ENCODE measurements at places on chromosomes 3 and 15. TPM values are rescaled to one million over a fixed set of nuclear protein-coding genes. Genes with fewer than 3 reads are reported as not detected.

ZSCAN29 gene
- 27.8 TPM for total RNA-seq

DZIP1L gene
- 19.8 TPM for total RNA-seq

ATP11B gene
- total RNA-seq = 43.9 TPM

ZIC4 gene
- total RNA-seq = not detected

DNA sequence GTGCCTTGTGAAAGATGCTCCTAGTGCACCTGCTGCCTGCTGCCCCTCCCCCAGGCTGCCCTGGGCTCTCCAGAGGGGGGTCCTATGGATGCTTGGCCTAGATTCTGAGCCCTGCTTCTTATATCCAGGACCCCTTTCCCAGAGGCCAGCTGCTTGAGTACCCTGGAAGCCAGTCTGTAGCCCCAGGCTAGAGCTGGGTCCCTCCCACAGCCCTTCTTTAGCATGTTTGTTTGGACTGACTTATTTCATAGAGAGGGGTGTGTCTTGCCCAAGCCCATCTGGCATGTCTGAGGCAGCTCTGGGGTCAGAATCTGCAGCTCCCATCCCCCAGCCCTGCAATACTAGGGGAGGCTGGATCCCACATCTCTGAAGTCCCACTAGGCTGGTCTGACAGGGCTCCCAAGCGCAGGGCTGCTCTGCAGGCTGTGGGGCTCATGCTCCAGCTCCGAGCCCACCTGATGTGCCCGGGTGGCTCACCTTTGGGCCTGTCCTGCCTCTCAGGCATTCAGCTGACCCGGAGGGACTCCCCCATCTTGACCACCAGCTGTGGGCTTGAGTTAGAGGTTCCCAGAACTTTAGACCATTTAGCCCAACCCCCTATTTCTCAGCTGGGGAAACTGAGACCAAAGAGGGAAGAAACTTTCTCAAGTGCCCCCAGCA lies 3.1 kb downstream of the CHRNB4 start:
- no peak for DNase-seq

- DNase-seq = no peak
These were observed 45.1 kb upstream of the LPP start for GRCh38 chr3:188108703-188109412.

- DNase-seq = no peak
These were observed 267.3 kb downstream of the RORA start for GRCh38 chr15:60961541-60962485.

DNA sequence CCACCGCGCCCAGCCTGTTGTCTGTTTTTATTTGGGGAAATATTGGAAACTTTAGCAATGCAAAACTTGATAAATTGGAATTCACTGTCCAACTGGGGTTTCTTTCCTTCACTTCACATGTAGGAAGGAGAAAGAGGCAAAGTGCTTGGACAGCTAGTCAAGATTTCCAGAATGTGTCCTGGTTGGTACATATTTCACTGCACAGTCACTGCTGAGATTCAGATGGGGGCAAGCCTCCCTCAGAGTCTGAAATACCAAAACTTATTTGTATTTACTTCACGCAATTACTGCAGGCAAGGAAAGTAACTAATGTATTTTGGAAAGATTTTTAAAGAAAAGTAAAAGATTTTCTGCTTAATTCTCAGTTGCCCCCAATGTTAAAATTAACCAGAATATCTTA lies 21.0 kb downstream of the LRRC31 start:
- DNase-seq = no peak

DNA sequence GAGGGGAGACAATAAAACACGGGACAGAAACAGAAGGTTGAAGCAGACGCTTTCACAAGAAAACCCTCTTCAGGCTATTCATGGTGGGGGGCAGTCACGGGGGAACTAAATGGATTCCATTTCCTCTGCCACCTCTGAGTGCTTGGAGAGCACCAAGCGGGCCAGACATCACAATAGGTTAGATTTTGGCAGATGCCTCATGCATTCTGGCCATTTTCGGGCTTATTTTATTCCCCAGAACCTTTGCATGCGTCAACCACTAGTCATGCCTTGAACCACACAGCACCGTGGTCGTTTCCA lies 82.2 kb downstream of the RORA start:
- DNase-seq = no peak

- no peak for DNase-seq
These were observed 192.5 kb downstream of the WNT5A start for GRCh38 chr3:55294557-55294956.

- DNase-seq = no peak
These were observed 156.2 kb downstream of the MEGF11 start for GRCh38 chr15:66097151-66098021.

GRCh38 chr3:195571361-195571760 lies 12.4 kb downstream of the APOD start:
- no peak for DNase-seq

DNA sequence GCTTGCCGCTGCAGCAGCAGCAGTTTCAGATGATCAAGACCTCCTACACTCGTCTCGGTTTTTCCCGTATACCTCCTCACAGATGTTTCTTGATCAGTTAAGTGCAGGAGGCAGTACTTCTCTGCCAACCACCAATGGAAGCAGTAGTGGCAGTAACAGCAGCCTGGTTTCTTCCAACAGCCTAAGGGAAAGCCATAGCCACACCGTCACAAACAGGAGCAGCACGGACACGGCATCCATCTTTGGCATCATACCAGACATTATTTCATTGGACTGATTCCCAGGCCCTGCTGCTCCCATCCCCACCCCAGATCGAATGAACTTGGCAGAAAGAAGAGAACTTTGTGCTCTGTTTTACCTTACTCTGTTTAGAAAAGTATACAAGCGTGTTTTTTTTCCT lies 17.6 kb downstream of the CALML4 start:
- DNase-seq = peak; percentile 84

DNA sequence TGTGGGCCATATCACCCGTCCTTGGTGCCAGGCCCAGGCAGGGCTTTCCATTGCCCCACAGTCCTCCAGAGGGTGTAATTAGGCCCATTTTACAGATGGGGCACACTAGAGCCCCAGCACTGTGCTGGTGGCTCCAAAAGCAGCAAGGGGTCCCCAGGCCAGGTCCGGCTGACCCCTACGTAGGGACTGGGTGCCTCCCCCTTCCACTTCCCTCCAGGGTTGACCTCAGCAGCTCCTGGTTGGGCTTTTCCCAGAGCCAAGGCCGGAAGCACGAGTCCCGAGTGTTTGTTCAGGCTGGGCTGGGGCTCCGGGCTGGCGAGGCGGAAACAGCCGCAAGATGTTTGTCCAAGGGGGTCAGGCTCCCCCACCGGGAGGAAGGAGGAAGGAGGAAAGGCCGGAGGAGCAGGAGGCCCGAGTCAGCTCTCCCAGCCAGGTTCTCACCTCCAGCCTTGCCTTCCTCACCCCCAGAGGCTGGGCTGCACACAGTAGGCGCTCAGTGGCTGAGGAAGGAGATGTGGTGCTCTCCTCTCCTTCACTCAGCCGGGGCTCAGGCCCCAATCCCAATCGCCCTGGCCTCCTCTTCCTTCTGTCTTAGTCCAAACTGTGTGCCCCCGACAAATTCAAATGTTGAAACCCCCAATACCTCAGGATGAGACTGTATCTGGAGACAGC lies 17.1 kb upstream of the PLXND1 start:
- no peak for DNase-seq

DNA sequence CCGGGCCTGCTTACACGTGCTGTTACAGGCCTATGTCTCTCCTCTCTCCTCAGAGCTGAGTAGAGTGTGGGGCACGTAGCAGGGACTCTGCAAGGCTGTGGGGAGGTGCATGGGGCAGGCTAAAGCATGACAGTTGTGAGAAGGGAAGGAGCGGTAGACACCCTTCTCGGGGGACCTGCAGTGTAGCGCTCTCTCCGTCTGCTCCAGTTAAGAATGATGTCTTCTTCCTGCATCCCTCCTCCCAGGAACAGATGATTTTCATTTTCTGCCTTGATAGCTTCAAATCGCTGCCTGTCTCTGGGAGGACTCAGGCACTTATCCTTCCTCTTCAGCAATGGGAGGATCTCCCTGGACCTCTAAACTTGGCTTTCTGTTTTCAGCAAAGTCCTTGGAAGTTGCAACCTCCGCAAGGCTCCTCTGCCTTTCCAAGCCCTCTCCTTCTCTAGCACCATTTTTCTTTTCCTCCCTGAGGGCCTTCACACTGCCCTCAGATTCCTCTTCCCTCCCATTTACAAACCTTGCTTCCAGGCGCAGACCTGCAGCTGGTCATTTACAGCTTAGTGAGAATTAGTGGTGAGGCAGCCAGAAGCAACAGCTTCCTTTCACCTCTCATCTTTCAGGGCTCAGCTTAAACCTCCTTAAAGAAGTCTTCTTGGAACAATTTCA lies 23.4 kb upstream of the TLE3 start:
- peak; percentile 8 for DNase-seq

GRCh38 chr3:186772281-186772694 lies 11.1 kb upstream of the EIF4A2 start:
- no peak for DNase-seq

DNA sequence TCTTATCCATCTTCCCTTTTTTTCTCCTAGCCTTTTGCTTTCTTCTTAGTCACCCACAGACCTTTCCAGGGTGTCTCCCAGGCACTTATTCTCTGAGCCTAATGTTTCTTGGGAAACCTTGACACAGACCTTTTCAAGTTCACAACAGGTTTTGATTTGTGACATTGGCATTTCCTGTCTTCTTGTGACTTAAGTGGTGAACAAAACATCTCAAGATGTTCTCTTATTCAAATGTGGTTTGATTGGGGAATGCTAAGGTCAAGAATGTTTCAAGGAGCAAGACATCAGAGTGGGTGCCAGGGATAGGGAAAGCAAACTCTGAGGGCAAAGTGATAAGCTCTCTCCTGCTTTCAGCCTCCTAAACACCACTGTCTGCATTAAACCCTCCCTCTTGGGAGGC lies 68.2 kb upstream of the GSK3B start:
- no peak for DNase-seq

DNA sequence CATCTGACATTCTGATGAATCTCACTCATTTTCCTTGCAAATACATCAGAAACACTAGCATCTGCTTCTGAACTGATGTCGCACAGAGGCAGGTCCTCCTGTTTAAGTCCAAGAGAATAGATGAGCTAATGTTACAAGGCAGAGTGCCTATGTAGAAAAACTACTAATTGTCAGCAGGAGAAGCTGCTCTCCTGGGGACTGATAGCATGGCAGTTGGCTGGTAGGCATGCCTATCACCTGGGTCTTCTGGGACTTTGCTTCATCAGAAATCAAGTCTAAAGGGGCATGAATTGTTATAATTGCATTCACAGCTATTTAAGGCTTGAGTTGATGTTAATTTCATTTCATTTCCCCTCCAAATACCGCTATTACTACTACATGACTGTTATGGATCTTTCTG lies 457.2 kb downstream of the RAP2B start:
- DNase-seq = no peak

GRCh38 chr3:158794936-158795518 lies 6.8 kb upstream of the MFSD1 start:
- no peak for DNase-seq

GRCh38 chr15:81530271-81530691 lies 156.3 kb upstream of the TMC3 start:
- DNase-seq = no peak

- peak; percentile 69 for DNase-seq
These were observed 29.7 kb downstream of the BUB1B start for GRCh38 chr15:40190591-40190990.

DNA sequence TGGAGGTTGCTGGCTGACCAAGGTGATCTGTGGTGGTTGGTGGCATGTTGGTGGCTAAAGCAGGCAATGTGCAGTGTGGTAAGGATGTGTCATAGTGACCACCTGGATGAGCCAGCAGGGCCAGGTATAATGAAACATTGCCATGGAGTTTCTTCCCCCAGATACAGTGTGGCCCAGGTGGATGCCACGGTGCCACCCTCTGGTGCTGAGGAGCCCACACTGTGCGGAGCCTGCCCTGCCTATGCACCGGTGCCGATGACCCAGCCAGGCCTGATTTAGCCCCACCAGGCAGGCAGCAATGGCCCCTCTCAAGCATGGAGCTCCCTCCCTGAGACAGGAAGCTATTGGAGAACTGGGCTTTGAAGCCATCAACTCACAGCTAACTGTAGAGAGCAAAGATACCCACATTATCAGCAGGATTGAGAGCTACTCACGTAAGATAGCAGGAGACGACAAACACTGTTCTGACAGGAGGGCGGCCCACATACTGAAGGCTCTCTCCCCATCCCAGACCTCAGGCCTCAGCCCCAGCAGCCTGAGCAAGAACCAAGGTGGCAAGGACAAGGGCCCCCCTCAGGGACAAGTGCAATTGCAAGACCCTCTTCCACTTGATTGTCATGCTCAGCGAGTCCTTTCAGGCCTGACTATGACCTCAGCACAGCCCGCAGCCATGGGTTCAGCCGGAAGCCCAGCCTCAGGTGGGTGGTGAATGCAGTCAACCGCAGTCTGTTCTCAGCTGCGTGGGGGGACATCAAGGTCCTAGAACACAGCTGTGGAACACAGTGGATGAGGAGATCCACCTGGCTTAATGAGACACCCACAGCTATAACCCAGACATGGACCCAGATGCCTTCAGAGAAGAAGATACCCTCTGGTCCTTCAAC lies 82.8 kb upstream of the CDV3 start:
- no peak for DNase-seq

DNA sequence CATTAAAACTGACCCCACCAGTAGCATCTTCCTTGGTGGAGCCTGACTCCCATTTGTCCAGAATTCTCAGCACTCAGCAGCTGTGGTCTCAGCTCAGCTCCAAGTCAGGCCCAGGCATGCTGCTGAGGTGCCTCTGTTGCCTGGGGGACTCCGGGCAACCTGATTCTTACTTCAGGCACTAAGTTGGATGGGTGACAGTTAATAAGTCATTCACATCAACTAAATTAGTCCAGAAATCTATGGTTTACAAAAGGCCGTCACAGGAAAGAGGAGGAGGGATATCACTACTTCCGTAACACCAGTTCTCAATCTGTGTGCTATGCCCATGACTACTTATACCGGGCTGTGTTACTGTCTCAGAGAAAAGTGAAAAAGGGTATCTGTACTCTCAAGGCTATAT lies 310.2 kb downstream of the SATB1 start:
- DNase-seq = no peak

- DNase-seq = no peak
These were observed 78.0 kb upstream of the TNFSF10 start for GRCh38 chr3:172601066-172601832.

DNA sequence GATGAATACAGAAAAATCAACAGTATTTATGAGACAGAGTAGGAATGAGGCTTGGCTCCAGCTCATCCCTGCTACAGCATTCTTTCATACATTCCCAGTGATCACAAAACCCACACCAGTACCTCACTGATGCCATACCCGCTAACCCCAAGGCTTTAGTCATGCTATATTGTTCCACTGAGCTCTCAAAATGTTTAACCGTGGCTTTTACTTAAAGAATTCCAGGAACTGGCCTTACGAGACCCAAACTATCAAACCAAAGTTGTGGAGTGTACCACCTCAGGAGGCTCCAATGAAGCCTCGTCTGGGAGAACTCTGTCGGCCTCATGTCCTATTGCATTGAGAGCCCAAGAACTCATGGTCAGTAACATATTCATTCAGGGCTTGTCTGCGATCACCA lies 278.9 kb downstream of the ULK4 start:
- DNase-seq = peak; percentile 95

- no peak for DNase-seq
These were observed 211.7 kb upstream of the ZPLD1 start for GRCh38 chr3:102223132-102223531.

GRCh38 chr3:196063971-196064370 lies 17.9 kb downstream of the TFRC start:
- peak; percentile 26 for DNase-seq

- peak; percentile 23 for DNase-seq
These were observed 18.4 kb downstream of the CYFIP1 start for GRCh38 chr15:22961762-22962161.
